ENCODE measurements at places on chromosomes 3 and 15. TPM values are rescaled to one million over a fixed set of nuclear protein-coding genes. Genes with fewer than 3 reads are reported as not detected.

- no peak overlapping the region for H3K27ac ChIP-seq
- no peaks in the 10 kb centered on the region for H3K27me3 ChIP-seq
- H3K4me1 ChIP-seq: peaks cover 2% of the 10 kb centered on the region
- peaks cover 4% of the 10 kb centered on the region for H3K36me3 ChIP-seq
These were observed 185.9 kb downstream of the RSRC1 start for GRCh38 chr3:158295771-158296170.

GRCh38 chr3:161139686-161140085 is 34.5 kb upstream of the B3GALNT1 start:
- DNase-seq: no peak
- H3K4me3 ChIP-seq: no peak overlapping the region
- no peak overlapping the region for H3K27ac ChIP-seq

- DNase-seq: no peak
- no peaks in the 10 kb centered on the region for H3K36me3 ChIP-seq
- H3K4me1 ChIP-seq: no peaks in the 10 kb centered on the region
- H3K27me3 ChIP-seq: no peaks in the 10 kb centered on the region
- no peak overlapping the region for H3K4me3 ChIP-seq
- H3K27ac ChIP-seq: no peak overlapping the region
These were observed 10.1 kb upstream of the SCAP start for GRCh38 chr3:47485812-47486211.

GRCh38 chr3:160617636-160618035 is 52.3 kb upstream of the KPNA4 start:
- peaks cover 21% of the 10 kb centered on the region for H3K27me3 ChIP-seq
- no peak for DNase-seq
- no peak overlapping the region for H3K27ac ChIP-seq
- no peaks in the 10 kb centered on the region for H3K36me3 ChIP-seq
- H3K4me1 ChIP-seq: no peaks in the 10 kb centered on the region

The CPNE4 gene
- total RNA-seq: not detected

DNA sequence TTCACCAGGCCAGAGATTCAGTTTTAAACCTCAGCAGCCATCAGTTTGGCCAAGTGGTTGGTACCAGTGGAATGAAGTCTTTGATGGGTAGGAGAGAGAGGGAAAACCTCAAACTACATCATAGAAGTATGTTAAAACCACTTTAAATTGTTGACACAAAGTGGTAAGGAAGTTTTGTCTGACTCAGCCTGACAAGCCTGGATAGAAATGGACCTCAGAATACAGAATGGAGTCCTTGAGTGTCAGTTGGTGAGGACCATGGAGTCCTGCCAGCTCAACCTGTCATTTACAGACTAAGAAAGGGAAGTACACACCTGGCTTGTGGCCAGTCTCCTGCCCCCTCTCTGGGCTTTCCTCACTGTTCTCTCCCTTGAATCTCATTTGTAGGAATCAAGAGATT is 12.1 kb downstream of the EAF1 start:
- H3K4me3 ChIP-seq: no peak overlapping the region
- DNase-seq: no peak
- peaks cover 3% of the 10 kb centered on the region for H3K36me3 ChIP-seq
- no peaks in the 10 kb centered on the region for H3K27me3 ChIP-seq
- no peaks in the 10 kb centered on the region for H3K4me1 ChIP-seq

The THAP10 gene
- total RNA-seq: not detected

The RASGRP1 gene
- total RNA-seq: 83.7 TPM

The NPRL2 gene
- 63.8 TPM for total RNA-seq

DNA sequence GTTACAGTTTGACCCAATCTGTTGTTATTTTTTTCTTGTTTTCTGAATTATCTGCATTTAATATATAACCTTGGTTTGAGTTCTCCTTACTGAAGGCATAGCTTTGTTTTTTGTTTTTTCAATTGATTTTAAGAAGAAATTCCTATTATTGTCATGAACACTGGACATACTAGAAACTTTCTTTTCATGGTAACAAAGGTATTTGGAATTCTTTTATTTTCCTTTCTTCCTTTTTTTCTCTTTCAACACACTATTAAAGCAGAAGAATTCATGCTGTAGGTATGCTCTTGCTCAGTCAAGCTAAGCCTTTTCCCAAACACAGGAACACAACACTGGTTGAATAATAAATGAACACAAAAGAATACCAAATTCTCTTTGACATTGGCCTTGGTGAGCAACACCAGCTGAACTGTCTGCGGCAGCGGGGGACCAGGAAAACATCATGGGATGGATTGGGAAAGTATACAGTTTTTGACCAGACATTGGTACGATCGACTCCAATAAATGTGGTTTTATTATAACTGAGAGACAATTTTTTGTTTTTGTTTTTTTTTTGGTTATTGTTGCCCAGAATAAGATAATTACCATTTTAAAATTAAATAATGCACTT is 23.1 kb downstream of the U2SURP start:
- no peak overlapping the region for H3K27ac ChIP-seq
- H3K36me3 ChIP-seq: peaks cover 43% of the 10 kb centered on the region
- H3K4me1 ChIP-seq: no peaks in the 10 kb centered on the region
- no peak overlapping the region for H3K4me3 ChIP-seq
- DNase-seq: no peak

The ETFA gene
- 46.2 TPM for total RNA-seq

The TMEM40 gene
- not detected for total RNA-seq

DNA sequence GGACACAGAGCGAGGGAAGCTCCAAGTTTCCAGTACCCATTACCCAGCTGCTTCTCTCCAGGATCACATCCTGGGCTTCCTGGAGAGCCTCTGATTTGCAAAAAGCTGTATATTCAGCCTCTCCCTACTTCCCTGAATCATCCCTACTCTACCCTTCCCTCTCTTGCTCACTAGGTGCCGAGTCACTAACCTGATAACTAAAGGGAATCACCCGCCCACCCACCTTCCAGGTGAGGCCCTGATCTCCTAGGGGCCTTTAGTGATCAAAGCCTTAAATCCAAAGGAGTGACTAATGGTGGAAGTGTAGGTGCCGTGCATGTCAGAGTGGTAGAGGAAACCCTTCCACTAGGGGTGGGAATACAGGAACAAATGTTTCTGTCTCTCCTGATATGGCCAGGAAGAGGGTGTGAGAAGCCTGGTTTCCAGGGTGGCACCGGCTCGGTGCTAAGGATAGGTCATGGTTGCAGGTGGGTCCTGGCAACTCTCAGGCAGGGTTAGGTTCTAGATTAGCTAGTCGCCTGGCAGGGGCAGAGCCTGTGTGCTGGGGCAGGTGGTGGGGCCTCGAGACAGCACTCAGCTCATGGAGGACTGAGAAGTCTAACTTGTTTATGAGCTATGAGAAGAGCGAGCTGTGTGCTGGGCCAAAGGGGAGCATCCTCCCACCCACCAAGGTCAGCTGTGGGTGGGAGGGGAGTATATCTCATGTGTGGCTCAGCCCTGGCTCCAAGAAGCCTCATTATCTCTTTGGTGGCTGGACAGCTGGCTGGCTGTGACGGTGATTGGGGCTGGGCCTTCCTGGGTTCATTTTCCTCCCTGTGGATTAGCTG is 10.1 kb downstream of the SEMA7A start:
- H3K4me3 ChIP-seq: no peak overlapping the region
- H3K27ac ChIP-seq: no peak overlapping the region
- no peaks in the 10 kb centered on the region for H3K36me3 ChIP-seq
- H3K27me3 ChIP-seq: no peaks in the 10 kb centered on the region
- H3K4me1 ChIP-seq: peaks cover 10% of the 10 kb centered on the region

DNA sequence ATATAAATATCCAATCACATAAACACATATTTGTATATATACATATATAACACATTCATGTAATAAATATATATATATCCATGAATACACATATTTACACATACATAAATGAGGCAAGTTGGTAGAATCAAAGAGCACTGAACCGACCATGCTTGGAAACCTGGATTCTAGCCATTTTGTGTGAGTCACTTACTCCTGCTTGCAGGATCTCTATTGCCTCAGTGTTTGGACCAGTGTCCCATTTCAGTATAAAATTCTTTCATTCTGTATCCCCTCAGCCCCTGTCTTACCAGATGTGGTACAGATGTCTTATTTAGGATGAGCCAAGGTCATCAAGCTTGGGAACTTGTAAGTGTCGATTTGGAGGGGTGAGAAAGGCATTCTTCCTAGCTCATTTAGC is 391.4 kb upstream of the FRG2C start:
- H3K4me3 ChIP-seq: no peak overlapping the region
- H3K27me3 ChIP-seq: peaks cover 3% of the 10 kb centered on the region
- H3K4me1 ChIP-seq: no peaks in the 10 kb centered on the region
- H3K36me3 ChIP-seq: no peaks in the 10 kb centered on the region
- no peak overlapping the region for H3K27ac ChIP-seq
- no peak for DNase-seq

The TEX55 gene
- total RNA-seq: not detected

The CLDN1 gene
- total RNA-seq: not detected

GRCh38 chr3:154121701-154122551 is 736 bp downstream of the ARHGEF26 start:
- H3K27me3 ChIP-seq: peaks cover 50% of the 10 kb centered on the region
- no peak overlapping the region for H3K27ac ChIP-seq
- peaks cover 22% of the 10 kb centered on the region for H3K4me1 ChIP-seq
- DNase-seq: no peak

The P2RY1 gene
- not detected for total RNA-seq

DNA sequence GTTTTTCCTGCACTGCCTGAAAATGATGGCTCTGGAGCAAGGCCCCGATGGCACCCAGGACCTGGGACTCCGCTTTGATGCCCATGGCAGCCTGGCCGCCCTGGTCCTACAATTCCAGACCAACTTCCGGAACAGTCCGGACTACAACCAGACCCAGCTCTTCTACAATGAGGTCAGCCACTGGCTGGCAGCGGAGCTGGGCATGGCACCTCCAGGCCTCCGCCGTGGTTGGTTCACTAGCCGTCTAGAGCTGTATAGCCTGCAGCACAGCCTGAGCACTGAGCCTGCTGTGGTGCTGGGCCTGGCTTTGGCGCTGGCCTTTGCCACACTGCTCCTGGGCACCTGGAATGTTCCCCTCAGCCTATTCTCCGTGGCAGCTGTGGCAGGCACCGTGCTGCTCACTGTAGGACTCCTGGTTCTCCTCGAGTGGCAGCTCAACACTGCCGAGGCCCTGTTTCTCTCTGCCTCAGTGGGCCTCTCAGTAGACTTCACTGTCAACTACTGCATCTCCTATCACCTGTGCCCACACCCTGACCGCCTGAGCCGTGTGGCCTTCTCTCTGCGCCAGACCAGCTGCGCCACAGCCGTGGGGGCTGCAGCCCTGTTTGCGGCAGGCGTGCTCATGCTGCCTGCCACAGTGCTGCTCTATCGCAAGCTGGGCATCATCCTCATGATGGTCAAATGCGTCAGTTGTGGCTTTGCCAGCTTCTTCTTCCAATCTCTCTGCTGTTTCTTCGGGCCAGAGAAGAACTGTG is 10.9 kb downstream of the DISP2 start:
- H3K36me3 ChIP-seq: no peaks in the 10 kb centered on the region
- DNase-seq: no peak
- peak overlapping the region; percentile 13 for H3K27ac ChIP-seq
- peaks cover 15% of the 10 kb centered on the region for H3K4me1 ChIP-seq
- H3K27me3 ChIP-seq: no peaks in the 10 kb centered on the region

DNA sequence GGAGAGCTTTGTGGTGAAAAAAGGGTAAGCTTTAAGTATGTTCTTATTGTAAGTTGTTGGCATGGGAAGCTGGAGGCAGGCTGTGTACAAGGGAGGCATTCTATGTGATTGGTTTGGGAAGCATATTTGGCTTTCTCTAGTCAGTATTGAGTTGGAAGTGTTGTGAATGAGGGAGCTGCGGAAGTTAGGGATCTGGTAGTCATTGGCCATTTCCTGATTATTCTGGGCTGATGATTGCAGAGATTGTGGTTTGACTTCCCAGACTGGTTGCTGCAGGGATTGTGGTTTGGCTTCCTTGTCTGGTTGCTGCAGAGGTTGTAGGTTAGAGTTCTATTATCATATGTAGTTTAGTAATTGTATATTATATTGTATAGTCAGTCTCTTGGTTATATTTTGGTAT is 21.0 kb downstream of the STXBP5L start:
- no peak overlapping the region for H3K4me3 ChIP-seq
- peaks cover 6% of the 10 kb centered on the region for H3K27me3 ChIP-seq
- DNase-seq: no peak
- no peaks in the 10 kb centered on the region for H3K36me3 ChIP-seq
- H3K4me1 ChIP-seq: no peaks in the 10 kb centered on the region

The GPX1 gene
- 73.6 TPM for total RNA-seq

DNA sequence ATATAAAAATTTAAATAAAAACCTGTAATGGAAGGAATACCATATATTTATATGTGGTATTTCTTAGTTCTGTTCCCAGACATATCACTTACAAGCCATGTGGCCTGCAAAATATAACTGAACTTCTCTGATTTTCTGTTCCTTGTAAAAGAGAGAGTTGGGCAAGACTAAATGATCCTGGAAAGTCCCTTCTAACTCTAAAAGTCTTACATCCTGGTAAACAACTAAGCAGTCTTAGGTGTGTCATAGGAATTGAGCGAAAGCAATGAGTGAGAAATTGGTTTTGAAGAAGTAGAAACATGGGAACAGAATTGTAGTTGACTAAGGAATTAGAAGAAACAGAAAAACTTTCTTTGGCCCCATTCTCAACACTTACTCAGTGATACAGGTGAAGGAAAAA is 25.3 kb upstream of the IL20RB start:
- H3K27me3 ChIP-seq: no peaks in the 10 kb centered on the region
- H3K27ac ChIP-seq: peak overlapping the region; percentile 91
- H3K36me3 ChIP-seq: peaks cover 36% of the 10 kb centered on the region
- H3K4me3 ChIP-seq: no peak overlapping the region

The RBMS3 gene
- not detected for total RNA-seq

The FGF12 gene
- total RNA-seq: not detected

The LRRC3B gene
- total RNA-seq: not detected

DNA sequence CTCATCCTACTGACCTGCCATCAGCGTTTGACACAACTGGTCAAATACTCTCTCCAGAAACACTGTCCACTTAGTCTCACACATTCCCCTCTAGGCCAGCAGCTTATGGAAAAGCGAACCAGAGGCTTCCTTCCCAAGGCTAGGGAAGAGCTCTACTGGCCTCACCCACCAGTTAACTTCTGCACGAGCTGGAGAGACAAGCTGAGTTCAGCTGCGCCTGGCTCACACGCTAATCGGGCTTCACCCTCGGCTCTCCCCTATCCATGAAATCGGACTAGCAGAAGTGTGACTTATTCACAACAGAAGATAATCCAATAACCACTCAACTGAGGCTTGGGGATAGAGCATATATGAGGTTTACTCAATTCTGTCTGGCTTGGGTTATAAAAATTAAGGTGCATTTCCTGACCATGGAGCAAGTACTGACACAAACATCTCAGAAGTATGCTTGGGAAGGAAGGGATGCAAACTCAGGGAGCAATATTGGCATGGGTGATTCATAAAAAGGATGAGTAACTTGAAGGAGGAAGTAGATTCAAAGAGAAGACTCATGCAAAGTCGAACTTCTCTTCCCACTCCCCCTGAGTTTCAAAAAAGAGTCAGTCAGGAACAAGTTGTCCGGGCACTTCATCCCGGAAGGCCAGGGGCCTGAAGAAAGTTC is 73.1 kb downstream of the XXYLT1 start:
- no peak for DNase-seq
- peaks cover 12% of the 10 kb centered on the region for H3K4me1 ChIP-seq
- H3K36me3 ChIP-seq: peaks cover 2% of the 10 kb centered on the region
- H3K27ac ChIP-seq: no peak overlapping the region
- H3K27me3 ChIP-seq: no peaks in the 10 kb centered on the region

- H3K4me1 ChIP-seq: no peaks in the 10 kb centered on the region
- H3K27me3 ChIP-seq: peaks cover 19% of the 10 kb centered on the region
- H3K27ac ChIP-seq: no peak overlapping the region
- H3K36me3 ChIP-seq: no peaks in the 10 kb centered on the region
These were observed 6.6 kb downstream of the MYZAP start for GRCh38 chr15:57598346-57598745.

- no peak overlapping the region for H3K27ac ChIP-seq
- H3K4me1 ChIP-seq: no peaks in the 10 kb centered on the region
- H3K4me3 ChIP-seq: no peak overlapping the region
- peaks cover 27% of the 10 kb centered on the region for H3K36me3 ChIP-seq
- H3K27me3 ChIP-seq: no peaks in the 10 kb centered on the region
- no peak for DNase-seq
These were observed 168.7 kb downstream of the GREM1 start for GRCh38 chr15:32886459-32886858.
